Cardiac atrium fibroblast (primary cell): ENCODE measurements at places on chromosomes 4 and X. TPM values are rescaled to one million over a fixed set of nuclear protein-coding genes. Genes with fewer than 3 reads are reported as not detected.

The PDZD4 gene
- total RNA-seq: 1.1 and 5.5 TPM in 2 replicates

The CCKAR gene
- total RNA-seq: not detected in 2 replicates

The GSX2 gene
- total RNA-seq: not detected in 2 replicates

The GLUD2 gene
- 0.90 and 2.1 TPM in 2 replicates for total RNA-seq

The MND1 gene
- 0.65 and 2.3 TPM in 2 replicates for total RNA-seq

The PPEF2 gene
- total RNA-seq: not detected in 2 replicates

The DGAT2L6 gene
- not detected in 2 replicates for total RNA-seq

The APBB2 gene
- 66.4 and 97.1 TPM in 2 replicates for total RNA-seq

The TXLNG gene
- 5.1 and 5.2 TPM in 2 replicates for total RNA-seq

The CORIN gene
- total RNA-seq: not detected in 2 replicates

The C4orf50 gene
- not detected in 2 replicates for total RNA-seq
